ENCODE measurements at places on chromosomes 1 and 21. TPM values are rescaled to one million over a fixed set of nuclear protein-coding genes. Genes with fewer than 3 reads are reported as not detected.

Gene PDZK1IP1
- total RNA-seq = not detected

Gene IQGAP3
- total RNA-seq = 31.0 TPM

Gene SLC25A24
- total RNA-seq = 29.2 TPM

Gene LENEP
- 0.91 TPM for total RNA-seq

Gene PAQR6
- 8.6 TPM for total RNA-seq

Gene NTMT2
- not detected for total RNA-seq

Gene SPRR2G
- total RNA-seq = not detected

Gene TMED5
- total RNA-seq = 46.6 TPM

Gene MAB21L3
- not detected for total RNA-seq

Gene RGS8
- not detected for total RNA-seq

Gene ESPN
- total RNA-seq = 0.61 TPM

Gene RNU5D-1
- not detected for total RNA-seq

Gene ZNF496
- total RNA-seq = 22.0 TPM

Gene DDAH1
- 0.26 TPM for total RNA-seq

Gene C1orf210
- not detected for total RNA-seq

Gene TACSTD2
- not detected for total RNA-seq

Gene ITGB2
- 530 TPM for total RNA-seq

Gene PLA2G4A
- total RNA-seq = not detected

Gene PBX1
- total RNA-seq = not detected

Gene VANGL1
- 14.8 TPM for total RNA-seq

Gene CD55
- total RNA-seq = 82.1 TPM

Gene CFAP57
- total RNA-seq = not detected

Measured in activated CD8-positive, alpha-beta T cell treated with anti-CD3 and anti-CD28 coated beads, Interleukin-2, amount 10 ng/mL, durations not matched to agents 7 days and 5 days (primary cell).